Stimulated activated effector memory CD8-positive, alpha-beta T cell treated with anti-CD3 and anti-CD28 coated beads, Interleukin-12 subunit alpha, Interleukin-12 subunit beta, amount 100 ng/mL, for 72 hours (primary cell): ENCODE measurements at places on chromosomes 12 and 14.

- DNase-seq = no peak
Measured at GRCh38 chr14:42429401-42429800, 822.7 kb downstream of the LRFN5 start.

DNA sequence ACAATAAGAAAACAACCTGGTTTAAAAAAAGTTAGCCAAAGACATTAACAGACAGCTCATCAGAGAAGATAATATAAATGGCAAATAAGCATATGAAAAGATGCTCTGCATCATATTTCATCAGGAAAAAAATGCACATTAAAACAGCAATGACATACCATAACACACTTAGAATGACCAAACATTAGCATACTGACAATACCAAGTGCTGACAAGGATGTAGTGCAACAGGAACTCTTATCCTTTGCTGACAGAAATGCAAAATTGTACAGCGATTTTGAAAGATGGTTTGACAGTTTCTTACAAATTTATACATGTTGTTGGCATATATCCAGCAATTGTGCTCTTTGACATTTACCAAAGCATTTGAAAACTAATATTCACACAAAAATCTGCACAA is 573.0 kb downstream of the FSCB start:
- no peak for DNase-seq

GRCh38 chr14:26595926-26596542 is 1.8 kb downstream of the NOVA1 start:
- no peak for DNase-seq

GRCh38 chr12:68097386-68097785 is 62.2 kb downstream of the IFNG start:
- DNase-seq = no peak

GRCh38 chr14:96783915-96784224 is 13.3 kb upstream of the VRK1 start:
- no peak for DNase-seq

- no peak for DNase-seq
Measured at GRCh38 chr14:32087173-32087861, 10.2 kb downstream of the ARHGAP5 start.

DNA sequence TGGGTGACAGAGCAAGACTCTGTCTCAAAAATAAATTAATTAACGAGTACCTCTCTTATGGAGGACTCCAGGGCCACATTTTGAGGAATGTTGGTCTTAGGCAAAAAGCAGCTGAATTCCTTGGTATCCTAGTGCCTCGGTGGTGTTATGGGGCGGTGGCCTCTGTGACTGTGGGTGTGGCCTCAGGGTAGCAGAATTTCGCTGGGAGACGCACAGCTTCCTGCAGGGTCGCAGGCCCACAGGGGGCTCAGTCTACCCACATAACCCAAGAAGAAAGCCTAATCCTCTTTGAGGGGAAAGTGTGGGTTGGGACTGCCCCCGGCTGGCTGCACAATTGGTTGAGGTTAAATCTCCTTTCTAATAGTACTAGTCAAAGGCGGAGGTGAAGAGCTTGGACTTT is 11.2 kb upstream of the SERPINA4 start:
- no peak for DNase-seq

GRCh38 chr14:94631536-94632304 is 19.5 kb downstream of the SERPINA3 start:
- no peak for DNase-seq

- no peak for DNase-seq
Measured at GRCh38 chr14:57833323-57833722, 32.6 kb downstream of the SLC35F4 start.

DNA sequence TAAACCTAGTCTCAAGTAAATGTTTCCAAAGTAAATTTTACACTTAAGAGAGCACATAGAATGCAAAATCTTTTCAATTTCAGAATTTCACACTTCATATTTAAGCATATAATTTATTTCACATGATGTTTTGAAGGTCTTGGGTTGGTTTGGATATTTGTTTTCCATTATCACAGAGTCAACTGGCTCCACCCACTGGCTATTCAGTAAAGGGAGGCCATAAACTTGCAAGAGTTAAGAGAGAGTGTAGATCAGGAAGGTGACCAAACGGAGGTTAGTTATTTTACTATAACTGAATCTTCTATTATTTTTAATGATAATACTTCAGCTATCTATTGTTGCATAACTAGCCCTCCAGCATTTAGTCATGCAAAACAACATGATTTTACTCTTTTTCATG is 6.2 kb upstream of the CPNE8 start:
- no peak for DNase-seq

GRCh38 chr12:50928392-50928791 is 24.0 kb upstream of the HIGD1C start:
- DNase-seq = no peak

DNA sequence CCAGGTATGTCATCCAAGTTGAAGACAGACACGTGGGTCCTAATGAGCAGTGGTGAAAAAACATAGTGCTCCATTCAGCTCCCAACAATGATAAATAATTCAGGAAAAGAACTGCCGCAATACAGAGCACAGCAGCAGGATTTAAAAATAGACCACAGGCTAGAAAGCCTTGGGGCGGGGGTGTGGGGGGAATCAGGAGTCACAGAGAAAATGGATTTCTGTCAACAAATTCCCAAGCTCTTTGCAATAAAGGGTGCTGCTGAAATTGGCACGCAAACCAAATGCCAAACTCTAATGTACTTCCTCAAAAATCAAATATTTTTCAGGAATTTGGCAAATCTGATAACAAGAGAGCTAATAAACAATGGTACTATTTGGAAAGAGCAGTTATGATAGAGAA is 58.6 kb downstream of the R3HDM2 start:
- no peak for DNase-seq

GRCh38 chr14:35301735-35302528 is 9.8 kb downstream of the PSMA6 start:
- DNase-seq = no peak

- DNase-seq = no peak
Measured at GRCh38 chr12:8446642-8447547, 8.9 kb upstream of the CLEC6A start.

GRCh38 chr14:68473069-68473468 is 319.8 kb downstream of the ZFP36L1 start:
- DNase-seq = no peak

DNA sequence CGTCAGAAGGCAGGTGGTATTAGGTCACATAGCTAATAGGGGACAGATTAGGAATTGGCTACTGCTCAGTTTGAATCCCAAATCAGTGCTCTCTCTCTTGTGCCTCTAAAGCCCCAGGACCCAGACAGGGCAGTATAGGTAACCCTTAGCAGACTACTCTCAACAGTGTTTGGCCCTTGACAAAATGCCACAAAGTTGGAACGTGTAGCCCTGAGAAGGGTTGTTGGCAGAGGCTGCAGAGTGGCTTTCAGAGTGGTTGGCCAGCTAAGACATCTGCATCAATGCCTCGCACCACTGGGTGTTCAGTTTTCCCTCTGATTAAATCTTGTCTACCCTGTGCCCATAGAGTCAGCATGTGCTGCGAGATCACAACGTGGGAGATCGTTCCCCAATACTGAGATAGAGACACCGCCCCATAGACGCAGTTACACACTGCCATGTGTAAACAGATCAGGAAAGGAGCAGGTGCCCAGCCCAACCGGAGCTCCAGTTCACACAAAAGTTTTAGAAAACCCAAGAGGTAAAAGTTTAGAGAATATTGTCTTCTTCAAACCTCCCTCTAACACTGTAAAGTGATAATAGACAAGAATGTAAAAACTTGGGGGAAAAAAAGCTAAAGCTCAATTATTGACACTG is 48.3 kb downstream of the EML1 start:
- DNase-seq = no peak

DNA sequence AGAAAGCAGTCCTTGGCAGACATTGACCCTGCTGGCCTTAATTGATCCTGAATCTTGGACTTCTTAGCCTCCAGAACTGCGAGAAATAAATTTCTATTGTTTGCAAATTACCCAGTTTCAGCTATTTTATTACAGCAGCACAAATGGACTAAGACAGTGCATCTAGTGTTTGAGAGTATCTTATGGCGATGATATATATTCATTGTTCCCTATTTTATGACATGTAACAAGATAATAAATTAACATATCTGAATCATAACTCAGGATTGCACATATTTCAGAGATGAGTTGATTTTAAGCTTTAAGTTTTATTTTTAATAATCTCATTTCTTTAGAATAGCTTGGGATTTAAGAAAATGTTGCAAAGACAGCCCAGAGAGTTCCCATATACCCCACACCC is 167.4 kb upstream of the FOXG1 start:
- no peak for DNase-seq

DNA sequence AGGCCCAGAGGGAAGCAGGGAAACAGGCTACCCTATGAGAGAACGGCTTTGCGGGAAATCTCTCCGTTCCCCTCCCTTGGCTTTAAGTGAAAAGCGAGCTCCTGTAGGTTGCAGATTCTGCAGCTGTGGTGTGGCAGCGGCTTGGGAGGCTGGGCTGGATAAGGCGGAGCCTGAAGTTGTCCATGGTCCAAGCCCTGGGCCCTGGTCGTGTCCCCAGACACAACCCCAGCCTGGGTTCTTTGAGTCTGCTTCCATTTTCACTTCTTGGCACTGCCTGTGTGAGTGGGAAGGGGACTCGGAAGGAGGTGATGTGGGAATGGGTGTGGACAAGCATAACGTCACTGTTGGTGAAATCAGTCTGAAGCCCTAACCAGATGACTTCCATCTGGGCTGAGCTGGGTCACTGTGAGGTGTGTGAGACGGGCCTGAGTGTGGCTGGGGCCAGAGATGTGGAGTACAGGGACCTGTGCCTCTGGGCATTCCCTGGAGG is 43.0 kb upstream of the CTDSP2 start:
- no peak for DNase-seq

GRCh38 chr12:52814710-52815155 is 817 bp upstream of the KRT4 start:
- DNase-seq = no peak

DNA sequence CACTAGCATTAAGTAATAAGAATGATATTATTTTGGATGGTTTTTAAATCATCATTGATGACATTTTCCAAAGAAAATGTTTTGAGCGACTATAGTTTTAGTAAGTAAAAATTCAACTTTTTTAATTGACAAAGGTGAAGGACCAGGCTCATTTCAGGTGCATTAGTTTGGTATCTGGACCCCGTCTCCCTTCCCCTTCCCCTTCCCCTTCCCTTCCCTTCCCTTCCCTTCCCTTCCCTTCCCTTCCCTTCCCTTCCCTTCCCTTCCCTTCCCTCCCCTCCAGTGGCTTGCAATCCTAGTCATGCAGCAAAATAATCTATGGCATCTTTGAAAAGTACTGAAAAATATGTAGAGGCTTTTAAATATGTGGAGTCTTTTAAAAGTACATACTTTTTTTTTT is 13.0 kb upstream of the SSPN start:
- DNase-seq = no peak

DNA sequence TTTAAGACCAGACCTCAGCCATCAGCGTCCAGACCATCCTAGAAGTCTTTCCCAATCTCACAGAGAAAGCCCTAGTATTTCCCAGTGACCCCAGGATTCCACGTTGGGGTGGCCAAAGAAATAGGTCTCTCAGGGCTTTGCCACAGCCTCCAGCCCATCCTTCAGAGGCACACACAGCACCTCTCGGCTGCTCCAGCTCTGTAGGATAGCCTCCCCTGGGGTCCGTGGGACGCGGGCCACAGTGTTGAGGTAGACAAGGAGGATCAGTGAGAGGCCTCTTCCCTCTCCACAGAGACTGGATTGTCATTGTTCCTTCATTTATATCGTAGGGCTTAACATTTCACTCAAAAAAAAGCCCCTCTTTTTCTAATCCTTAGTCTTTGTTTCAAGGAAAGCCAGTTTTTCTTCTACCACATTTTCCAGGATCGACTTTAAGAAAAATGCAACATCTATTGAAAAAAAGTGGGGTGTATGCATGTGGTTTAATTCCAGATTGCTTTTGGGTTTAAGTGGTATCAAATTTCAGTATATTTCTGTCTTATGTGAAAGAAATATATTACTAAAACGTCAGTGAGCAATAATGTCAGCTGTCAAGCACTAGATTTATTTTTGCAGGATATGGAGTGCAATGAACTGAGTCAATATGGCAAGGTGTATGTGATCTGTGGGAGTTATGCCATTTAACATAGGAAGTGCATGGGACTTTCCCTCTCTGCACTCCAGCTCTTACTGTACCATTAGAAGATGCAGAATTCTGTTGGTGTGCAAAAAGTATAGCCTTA is 187.5 kb downstream of the MSRB3 start:
- DNase-seq = no peak

DNA sequence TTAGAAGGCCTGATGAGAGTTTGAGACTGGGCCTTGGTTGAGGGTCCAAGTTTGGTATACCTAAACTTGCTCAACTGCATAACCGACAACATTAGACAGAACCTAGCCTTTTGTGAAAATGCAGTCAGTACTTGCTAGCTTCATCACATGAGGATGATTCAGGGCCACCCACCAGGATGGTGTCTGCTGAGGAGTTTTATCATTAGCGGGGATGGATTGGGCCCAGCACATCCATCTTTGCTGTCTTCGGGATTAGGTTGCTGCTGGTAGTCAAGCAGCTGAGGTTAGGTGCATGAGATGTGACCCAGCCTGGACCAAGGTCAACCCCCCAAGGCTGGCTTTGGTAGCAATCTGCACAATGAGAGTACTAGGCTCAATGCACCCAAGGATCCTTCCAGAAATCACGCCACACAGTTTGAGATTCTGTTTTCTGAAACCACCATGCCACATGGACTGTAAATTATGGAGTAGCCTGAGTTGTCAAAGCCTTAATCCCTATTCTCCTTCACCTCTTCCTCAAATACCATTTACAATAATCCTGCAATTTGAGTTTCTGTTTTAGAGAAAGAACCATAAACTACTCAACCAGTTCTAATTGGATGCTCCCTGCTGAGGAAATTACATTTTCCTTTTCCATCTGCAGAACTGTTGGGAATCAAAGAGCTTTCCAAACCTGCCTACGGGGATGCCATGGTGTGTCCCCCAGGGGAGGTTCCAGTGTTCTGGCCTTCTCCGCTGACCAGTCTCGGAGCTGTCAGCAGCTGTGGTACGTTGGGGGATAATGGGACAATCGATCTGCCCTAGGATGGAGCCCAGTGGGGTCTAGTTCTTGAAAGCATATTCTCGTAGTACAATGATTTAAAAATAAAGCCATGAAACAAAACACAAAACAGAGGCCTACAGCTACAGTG is 61.7 kb downstream of the DGLUCY start:
- no peak for DNase-seq

DNA sequence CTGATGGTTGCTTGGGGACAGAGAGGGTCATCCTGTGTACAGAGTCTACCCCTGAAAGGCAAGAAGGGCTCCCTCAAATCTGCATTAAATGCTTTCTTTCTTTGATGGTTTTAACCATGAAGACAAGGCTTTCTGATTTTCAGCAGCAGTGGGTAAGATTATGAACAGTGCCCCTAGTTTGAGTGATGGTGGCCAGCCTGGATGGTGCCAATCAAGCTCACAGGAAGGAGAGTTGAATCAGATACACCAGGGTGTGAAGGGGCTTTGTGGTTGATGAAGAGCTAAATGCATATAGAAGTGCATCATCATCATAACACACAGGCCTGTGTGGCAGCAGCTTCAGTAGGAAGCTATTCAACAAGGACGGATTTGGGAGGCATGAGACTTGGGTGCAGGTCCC is 5.7 kb downstream of the KRT85 start:
- DNase-seq = no peak
